Cardiac muscle cell (in vitro differentiated cells and primary cell): ENCODE measurements at places on chromosomes 3 and 15. TPM values are rescaled to one million over a fixed set of nuclear protein-coding genes. Genes with fewer than 3 reads are reported as not detected.

PEX5L gene
- 0.30 and 0.35 TPM in 2 replicates for total RNA-seq

DNA sequence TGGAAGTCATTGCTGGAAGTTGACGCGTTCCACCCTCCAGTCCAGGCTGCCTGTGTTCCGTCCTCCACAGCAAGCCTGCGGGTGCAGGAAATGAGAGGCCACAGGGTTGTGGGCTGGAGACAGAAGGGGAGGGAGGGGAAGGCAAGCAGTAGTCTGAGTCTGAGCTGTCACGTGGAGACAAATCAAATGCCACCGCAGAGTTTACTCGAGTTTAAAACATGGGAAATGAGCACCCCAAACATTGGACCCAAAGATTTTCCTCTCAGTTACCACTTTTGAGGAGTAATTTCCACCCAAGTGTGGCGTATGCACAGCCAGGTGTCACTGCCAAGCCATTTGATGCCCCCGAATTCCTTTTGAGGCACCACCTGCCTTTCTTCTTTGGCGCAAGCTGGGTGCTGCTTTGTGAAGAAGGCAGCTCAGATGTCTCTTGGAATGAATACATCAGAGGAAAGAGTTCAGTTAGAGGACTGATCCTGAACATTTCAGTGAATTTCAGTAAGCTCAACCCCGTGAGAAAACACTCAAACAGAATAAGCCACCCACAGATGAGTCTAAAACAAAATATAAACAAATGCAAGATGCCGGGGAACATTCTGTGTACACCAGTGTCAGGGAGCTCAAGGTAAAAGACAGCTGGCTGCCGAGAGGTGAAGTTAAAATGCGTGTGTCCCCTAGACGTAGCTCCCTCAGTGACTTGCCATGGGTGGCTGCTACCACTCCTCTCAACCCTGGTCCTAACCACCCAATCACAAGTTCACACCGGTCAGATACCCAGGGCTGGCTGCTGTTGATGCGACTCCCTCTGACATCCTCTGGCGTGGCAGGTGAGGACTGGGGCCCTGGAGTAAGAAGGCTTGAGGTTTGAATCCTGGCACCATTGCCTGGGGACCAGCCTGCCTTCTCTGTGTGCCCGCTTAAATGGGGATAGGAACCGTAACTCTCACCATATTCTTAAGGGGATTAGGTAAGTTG is 203.8 kb downstream of the UACA start:
- H3K27ac ChIP-seq: no peak overlapping the region
- no peaks in the 10 kb centered on the region for H3K27me3 ChIP-seq
- no peaks in the 10 kb centered on the region for H3K36me3 ChIP-seq
- H3K4me3 ChIP-seq: no peak overlapping the region
- peaks cover 5% of the 10 kb centered on the region for H3K4me1 ChIP-seq

DNA sequence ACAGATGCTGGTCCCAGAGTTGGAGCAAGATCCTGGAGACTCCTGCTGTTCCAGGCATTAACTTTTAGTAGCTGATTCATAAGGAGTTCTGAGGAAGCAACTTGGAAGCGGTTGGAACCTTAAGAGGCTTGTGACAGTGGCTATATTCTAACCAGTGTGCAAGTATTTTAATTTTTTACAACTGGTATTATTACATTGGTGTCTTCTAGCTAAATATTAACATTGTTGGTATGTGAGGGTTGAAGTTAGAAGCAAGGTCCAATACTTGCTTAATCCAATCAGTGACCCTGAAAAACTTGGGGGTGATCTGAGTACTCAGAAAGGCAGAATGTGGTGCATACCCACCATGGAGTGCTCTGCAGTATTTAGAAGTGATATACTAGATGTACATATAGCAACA is 1.5 kb upstream of the OR4F15 start:
- no peak overlapping the region for H3K27ac ChIP-seq
- no peaks in the 10 kb centered on the region for H3K4me1 ChIP-seq
- H3K36me3 ChIP-seq: no peaks in the 10 kb centered on the region
- no peaks in the 10 kb centered on the region for H3K27me3 ChIP-seq

DNA sequence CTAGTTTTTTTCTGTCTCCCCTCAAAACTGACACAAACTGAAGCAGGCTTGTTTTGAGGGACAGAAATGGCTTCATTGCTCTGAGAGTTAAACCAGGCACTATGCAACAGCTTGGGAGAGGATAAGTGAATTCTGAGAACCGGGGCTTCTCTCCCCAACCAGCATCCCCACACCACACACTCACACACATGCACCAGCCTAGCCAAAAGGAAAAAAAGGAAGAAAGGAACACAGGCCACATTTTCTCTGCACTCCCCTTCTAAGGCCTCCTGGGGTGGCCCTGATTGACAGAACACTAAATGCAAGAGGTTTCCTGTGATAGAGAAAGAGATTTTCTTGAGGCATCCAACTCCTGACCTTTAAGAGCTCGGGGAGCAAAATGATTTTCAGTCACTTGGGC is 177.5 kb downstream of the TLE3 start:
- H3K36me3 ChIP-seq: no peaks in the 10 kb centered on the region
- no peak for DNase-seq
- no peak overlapping the region for H3K4me3 ChIP-seq
- no peaks in the 10 kb centered on the region for H3K27me3 ChIP-seq

- H3K4me1 ChIP-seq: no peaks in the 10 kb centered on the region
- no peak overlapping the region for H3K27ac ChIP-seq
- DNase-seq: no peak
- H3K4me3 ChIP-seq: no peak overlapping the region
- H3K27me3 ChIP-seq: no peaks in the 10 kb centered on the region
Measured at GRCh38 chr3:184887574-184887973, 75.6 kb downstream of the VPS8 start.

GRCh38 chr3:188415196-188415595 is 261.2 kb downstream of the LPP start:
- DNase-seq: no peak
- H3K4me3 ChIP-seq: no peak overlapping the region
- H3K27me3 ChIP-seq: no peaks in the 10 kb centered on the region
- no peaks in the 10 kb centered on the region for H3K4me1 ChIP-seq
- no peak overlapping the region for H3K27ac ChIP-seq
- no peaks in the 10 kb centered on the region for H3K36me3 ChIP-seq
